ENCODE measurements at places on chromosomes 2 and 18.

GRCh38 chr2:222569826-222570225, 86.1 kb downstream of the FARSB start:
- DNase-seq: no peak

- DNase-seq: no peak
Observed at GRCh38 chr2:235621736-235622135, 127.9 kb downstream of the AGAP1 start.

- no peak for DNase-seq
Observed at GRCh38 chr2:37713258-37713700, 41.8 kb upstream of the CDC42EP3 start.

- no peak for DNase-seq
Observed at GRCh38 chr2:101274142-101274541, 21.5 kb downstream of the CNOT11 start.

DNA sequence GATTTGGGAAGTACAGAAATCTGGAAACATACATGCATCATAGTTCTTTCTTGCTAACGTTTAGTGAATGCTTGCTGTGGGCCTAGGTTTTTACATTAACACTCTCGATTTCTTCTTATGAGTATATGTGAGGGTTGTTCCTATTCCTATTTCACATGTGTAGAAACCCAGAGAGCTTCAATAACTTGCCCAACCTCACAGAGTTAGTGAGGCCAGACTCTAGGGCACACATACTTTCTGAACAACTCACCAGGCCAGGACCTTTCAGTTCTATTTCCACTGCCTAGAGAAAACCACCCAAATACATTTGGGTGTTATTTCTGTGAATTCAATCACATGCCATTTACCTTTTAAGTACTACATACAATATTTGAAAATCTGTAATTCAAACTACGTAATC, 8.2 kb upstream of the KCTD1 start:
- no peak for DNase-seq

GRCh38 chr18:44588508-44588907, 92.2 kb upstream of the SETBP1 start:
- DNase-seq: no peak

GRCh38 chr2:19848029-19848750, 53.6 kb downstream of the TTC32 start:
- DNase-seq: no peak

DNA sequence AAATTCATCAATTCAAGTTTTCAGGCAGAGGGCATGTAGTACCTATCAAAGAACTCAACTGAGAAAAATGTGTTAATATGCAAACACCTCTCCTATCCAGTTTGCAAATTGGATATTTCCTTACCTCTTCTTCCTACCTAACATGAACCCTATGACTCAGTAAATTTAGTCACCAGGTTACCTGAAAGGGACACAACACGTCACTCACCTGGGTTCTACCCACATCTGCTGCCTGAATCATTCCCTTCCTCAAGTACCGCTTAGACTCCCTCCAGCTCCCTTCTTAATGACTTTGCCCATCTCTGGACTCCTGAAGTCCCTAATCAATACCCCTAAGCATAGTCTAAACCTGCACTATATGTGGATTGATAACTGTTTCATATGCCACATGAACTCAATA, 10.4 kb downstream of the ANKRD44 start:
- DNase-seq: no peak

Measured in ELF-1 (cell line).